ENCODE measurements at places on chromosomes 2 and 18.

DNA sequence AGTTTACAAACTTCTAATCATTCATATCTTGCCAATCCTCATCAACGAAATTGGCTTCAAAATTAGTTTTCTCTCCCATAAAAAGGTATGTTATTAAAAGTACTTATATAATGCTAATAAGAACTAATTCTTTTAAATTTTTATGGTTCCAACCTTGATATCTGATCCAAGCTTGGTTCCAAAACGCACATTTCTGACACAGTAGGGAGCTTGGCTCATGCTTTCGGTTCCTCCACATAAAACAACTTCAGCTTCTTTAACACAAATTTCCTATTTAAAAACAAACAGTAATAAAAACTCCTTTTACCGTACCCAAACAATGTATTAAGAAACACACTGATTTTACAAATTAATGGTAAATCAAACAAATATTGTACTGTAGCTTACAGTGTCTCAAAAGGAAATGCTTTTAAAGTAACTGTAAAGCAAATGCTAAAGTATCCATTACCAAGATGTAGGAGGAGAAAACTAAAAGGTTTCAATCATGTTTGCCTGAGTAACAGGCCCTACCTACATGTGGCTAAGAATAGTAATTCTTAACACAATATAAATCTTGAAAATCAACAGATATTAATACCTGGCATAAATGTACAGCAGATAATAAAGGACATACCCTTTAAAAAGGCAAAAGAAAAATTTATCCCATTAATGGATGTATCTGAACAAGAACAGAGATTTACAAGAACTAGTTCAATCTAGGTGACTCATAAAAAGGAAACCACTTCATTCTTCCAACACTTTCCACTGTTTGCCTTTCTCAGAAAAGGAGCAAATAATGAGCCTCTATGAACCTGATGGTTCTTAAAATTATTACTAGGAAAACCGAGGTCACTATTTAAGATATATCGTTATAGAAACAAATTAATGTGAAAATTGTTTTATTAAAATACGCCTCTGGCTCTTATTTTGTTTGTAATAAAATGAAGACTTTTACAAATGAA lies 17.5 kb downstream of the ACAA2 start:
- DNase-seq: no peak

DNA sequence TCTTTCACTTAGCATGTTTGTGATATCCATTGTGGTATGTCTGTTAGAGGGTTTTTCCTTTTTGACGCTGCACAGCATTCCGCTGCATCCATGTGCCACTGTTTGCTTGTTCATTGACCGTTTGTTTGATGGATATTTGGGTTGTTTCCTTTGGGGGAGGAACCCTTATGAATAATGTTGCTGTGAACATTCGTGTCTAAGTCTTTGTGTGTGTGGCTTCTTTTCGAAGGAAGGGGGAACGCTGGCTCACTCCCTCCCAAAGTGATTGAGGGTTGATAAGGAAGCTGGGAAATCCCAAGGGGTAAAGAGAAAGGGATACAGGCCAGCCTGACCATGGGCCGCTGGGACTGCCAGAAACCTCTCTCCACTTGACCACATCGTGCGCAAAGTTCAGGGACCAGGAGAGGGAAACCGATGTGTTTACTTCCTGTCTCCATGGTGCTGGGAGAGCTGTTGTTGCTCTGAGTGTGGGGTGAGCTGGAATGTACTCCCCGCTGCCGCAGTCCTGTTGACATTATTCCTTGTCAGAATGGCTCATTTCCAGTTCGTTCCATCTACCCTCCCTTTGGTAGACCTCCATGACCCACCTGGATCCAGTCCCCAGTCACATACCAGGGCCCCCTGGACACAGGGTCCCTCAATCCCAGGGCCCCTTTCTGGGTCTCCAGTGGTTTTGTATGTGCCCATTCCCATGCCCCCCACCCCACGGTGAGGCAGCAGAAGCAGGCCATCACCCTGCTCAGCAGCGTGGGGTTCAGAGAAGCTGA lies 39.6 kb downstream of the HS1BP3 start:
- DNase-seq: no peak

DNA sequence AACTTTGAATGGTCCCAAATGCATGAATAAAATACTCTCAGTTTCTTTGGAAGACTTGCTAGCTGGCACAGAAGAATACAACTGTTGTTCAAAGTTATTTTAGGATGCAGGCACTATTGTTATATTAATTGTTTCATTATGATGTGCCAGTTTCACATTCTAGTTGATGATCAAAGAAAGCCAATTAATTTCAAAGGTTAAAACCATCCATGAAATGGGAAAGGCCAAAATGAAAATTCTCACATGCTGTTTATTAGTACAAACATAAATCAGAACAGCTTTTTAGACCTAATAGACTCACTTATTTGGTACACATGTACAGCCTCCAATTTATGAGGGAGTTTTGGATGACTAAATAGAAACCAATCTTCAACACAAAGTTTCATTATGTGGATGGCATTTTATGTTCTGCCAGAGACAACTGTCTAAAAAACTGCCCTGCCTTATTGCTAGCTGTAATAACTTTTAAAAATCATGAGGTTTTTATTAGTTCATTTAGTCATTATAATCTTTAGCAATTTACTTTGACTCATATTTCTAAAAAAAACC lies 42.2 kb downstream of the RFTN2 start:
- DNase-seq: no peak

DNA sequence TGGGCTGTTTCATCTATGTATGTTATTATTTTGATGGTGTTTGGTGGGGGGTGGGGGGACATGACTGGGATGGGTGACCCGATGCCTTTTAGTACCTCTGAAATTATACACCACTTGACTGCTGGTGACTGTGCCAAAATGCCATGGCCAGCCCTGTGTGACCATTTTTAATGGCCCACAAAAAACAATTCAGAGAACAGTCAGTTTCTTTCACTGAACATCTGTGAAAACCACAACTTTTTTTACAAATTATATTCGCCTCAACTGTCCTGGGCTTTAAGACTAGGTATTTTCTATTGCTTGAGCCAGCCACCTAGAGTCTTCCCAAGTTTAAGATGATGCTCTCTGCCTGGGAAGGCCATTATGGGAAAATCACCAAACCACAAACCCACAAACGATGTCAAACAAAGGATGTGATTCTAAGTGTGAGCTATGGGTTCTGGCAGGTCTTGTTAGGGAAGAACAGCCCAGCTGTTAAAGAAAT lies 33.9 kb downstream of the FN1 start:
- DNase-seq: no peak

DNA sequence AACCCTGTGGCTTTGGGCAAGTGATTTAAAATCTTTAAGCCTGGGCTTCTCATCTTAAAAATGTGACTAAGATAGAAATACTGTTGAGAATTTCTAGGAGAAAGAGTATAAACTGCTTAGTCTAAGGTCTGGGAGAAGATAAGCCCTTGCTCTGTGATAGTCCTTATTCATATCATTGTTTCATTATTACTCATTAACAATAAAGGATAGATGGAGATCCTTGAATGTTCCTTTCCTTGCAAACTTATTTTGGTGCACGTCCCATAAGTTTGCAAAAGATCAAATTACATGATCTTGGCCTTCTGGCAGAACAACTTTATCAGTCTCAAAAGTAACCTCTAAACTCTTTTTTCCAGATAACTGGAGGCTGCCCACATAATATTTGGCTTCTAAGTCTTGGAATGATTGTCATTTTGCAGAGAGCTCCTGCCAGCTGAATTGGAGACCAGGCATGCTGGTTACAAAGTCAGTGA lies 138.3 kb downstream of the FAM124B start:
- DNase-seq: no peak

DNA sequence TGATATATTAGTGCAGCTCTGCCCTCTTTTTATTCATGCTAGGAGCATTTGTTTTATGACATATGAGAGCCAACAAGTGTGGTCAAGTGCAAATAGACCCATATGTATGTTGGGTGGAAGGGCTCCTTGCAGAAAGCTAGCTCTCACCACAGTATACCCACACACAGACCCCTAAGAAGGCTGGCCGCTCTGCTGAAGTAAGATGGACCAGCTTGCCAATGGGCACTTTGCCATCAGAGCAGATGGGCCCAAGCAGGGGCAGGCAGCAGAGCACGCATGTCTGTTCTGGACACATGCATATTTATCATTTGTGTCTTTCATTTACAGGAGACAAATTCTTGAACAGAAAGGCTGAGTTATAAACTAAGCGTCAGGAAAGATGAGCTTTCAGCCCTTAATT lies 187.5 kb upstream of the DTNA start:
- peak; percentile 90 for DNase-seq

DNA sequence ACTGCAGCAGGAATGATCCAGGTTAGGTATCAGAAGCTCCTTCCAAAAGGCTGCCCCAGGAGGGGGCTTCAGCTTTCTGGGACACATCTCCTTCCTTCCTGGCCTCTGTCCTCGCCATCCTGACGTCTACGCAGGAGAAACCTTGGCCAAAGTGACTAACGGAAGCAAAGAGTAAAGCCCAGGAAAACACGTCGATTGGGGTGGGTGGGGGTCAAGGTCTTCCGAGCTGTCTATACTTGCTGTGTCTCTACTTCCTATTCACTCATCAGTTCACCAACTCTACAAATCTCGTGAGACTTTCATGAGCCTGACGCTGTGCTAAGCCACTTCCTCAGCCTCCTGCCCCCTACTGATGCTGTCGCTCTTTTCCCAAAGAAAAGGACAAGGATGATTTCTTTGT lies 212.6 kb downstream of the TNS1 start:
- DNase-seq: no peak

- DNase-seq: no peak
These were observed 70.8 kb upstream of the SLC39A10 start for GRCh38 chr2:195586062-195586714.

- no peak for DNase-seq
These were observed 3.2 kb downstream of the TBC1D8 start for GRCh38 chr2:101147971-101148370.

DNA sequence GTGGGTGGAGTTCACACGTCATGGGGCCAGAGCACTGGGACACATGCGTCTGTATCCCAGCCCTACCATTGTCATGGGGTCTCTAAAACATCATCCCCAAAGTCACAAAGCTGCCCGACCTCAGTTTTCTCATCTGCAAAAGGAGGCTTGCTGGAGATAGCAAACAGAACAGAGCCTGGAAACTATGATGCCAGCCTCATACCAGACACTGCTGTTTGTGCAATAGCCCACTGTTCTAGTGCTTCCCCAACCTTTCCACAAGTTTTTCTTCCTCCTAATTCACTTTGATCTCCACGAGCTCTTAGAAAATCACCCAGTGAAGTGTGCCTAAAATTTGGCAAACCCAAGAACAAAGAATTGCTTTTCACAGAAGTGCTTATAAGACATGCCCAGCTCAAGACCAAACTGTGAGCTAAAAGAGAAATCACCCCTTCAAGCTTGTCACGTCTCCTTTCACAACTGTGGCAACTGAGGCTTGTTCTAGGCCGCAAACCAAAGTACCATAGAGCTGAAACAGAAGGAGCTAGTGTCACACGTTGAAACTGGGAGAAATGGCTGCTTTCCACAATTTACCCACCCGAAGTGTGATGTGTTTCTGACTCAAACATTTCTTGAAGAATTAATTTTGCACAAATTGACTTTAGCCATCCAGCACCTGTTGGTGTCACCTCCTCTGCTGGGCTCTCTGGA lies 162.7 kb upstream of the ID2 start:
- no peak for DNase-seq

DNA sequence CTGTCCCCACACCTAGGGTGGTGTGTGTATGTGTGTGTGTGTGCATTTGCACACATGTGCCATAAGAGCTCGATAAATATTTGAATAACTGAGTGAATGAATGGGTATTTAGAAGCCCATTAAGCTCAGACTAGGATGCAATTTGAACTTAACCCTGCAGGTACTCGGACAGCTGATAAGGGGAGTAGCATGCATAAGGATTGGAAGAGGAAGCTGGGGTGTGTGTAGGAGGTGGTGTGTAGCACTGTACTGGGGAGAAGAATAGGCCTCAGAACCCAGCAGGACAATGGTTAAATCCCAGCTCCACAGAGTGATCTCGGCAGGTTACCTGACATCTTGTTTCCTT lies 1.8 kb upstream of the KCNF1 start:
- DNase-seq: no peak

GRCh38 chr18:30489890-30490643 lies 552.5 kb downstream of the DSC3 start:
- DNase-seq: no peak
